ENCODE measurements at places on chromosomes 3 and 15. TPM values are rescaled to one million over a fixed set of nuclear protein-coding genes. Genes with fewer than 3 reads are reported as not detected.

DNA sequence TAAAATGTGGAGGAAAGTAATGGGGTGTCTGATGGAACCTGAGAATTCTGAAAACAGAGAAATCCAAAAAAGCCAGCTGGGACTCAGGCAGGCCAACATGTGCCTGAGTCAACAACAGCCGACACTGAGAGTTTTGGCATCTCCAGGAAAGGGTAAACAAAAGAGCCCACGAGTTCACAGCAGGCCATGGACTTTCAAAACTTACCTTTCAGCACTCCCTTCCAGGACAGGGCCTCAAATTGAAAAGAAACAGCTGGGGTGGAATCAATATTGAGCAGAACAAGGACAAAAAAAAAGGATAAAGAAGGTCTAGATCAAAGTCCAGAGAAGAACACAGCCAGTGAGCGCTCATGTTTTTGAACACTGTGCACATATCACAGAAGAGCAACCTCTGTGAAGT lies 735.4 kb upstream of the GRM7 start:
- H3K27ac ChIP-seq, result no peak overlapping the region
- no peaks in the 10 kb centered on the region for H3K27me3 ChIP-seq
- no peaks in the 10 kb centered on the region for H3K36me3 ChIP-seq
- no peak for DNase-seq
- H3K4me3 ChIP-seq, result no peak overlapping the region
- no peaks in the 10 kb centered on the region for H3K4me1 ChIP-seq

The ACOX2 gene
- total RNA-seq, result 19.5 TPM

The ACP3 gene
- 2.1 TPM for total RNA-seq

DNA sequence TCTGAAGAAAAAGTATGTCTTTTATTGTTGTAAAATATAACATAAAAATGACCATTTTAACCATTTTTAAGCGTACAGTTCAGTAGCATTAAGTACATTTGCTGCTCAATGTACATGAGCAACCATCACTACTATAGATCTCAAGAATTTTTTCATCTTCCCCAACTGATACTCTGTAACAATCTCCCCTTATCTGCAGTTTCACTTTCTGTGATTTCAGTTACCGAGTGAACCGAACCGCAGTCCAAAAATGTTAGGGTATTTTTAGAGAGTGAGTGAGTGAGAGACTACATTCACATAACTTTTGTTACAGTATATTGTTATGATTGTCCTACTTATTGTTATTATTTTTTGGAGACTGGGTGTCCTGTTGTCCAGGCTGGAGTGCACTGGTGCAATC lies 9.0 kb upstream of the SLC25A26 start:
- no peaks in the 10 kb centered on the region for H3K36me3 ChIP-seq
- peaks cover 5% of the 10 kb centered on the region for H3K27me3 ChIP-seq
- DNase-seq, result no peak
- H3K4me3 ChIP-seq, result no peak overlapping the region

DNA sequence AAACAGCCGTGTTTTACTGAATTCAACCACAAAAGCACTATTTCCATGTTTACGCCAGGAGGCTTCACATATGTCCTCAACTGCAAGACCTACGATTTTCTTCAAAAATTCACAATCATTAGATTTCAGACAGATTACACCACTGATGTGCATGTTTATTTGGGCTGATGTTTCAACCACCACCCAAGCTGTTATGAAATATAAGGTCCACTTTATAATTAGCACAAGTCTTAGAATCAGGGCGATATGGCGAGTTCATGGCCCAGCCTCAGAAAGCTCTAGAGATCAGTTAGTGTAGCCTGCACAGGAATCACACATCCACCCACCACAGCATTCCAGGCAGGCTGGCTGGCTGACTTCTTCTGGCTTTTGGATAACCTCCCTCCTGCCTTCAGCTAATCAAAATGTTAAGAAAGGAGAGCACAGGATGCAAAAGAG lies 15.4 kb downstream of the SH3BP5 start:
- no peaks in the 10 kb centered on the region for H3K27me3 ChIP-seq
- DNase-seq, result no peak
- H3K27ac ChIP-seq, result peak overlapping the region; percentile 64
- H3K4me1 ChIP-seq, result peaks cover 41% of the 10 kb centered on the region
- no peaks in the 10 kb centered on the region for H3K36me3 ChIP-seq

GRCh38 chr3:67551361-67552016 lies 102.9 kb downstream of the SUCLG2 start:
- no peak overlapping the region for H3K27ac ChIP-seq
- H3K27me3 ChIP-seq, result no peaks in the 10 kb centered on the region
- no peak for DNase-seq
- no peaks in the 10 kb centered on the region for H3K4me1 ChIP-seq
- peaks cover 10% of the 10 kb centered on the region for H3K36me3 ChIP-seq

All from esophagus muscularis mucosa (tissue), 4 donors.